ENCODE measurements at places on chromosomes 1 and 21.

GRCh38 chr1:17603091-17603841, 63.8 kb downstream of the ARHGEF10L start:
- no peak for DNase-seq

DNA sequence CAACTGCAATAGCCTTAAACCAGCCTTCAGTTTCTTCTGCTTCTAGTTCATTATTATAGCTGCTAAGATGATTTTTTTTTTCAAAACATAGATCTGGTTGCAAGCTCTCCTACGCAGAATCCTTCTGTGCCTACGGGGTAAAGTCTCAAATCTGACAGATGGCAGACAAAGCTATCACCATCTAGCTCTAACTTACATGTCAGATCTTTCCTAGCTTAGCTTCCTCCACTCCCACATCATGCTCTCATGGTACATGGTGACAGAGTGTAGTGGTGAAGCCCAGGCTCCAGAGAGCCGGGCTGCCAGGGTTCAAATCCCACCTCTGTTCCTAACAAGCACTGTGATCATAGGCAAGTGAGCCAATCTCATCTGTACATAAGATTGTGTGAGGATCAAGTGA, 24.2 kb upstream of the GUCA2B start:
- DNase-seq, result no peak

DNA sequence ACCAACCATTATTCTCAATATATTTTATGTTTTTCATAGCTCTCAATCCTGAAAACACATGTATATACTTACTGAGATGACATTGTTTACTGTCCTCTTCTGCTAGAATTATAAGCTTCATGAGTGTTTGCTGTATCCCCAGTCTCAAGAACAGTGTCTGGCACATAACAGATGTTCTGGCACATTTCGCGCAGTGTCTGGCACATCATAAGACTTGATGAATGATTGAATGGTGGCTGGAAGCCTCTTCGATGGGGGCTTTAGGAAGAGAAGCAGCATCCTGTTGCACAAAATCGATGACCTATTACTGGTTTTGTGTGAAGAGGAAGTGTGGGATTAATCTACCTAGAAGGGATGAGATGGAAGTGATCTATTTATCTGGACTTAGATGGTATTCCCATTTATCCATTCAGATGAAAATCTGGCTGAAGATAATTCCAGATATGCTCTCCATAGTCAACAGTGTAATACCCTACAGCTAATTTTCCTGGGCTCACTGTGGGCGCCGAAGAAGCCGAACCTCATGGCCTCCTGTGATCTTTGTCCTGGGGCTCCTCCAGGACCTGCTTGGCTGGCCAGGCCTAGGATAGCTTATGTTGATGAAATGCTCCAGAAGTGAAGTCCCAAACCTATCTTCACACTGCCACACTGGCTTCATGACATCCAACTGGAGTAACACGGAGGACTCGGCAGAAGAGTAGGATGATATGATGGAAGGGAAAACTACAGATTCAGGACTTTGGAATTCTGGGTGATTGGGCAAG, 26.5 kb downstream of the CD34 start:
- DNase-seq, result no peak

DNA sequence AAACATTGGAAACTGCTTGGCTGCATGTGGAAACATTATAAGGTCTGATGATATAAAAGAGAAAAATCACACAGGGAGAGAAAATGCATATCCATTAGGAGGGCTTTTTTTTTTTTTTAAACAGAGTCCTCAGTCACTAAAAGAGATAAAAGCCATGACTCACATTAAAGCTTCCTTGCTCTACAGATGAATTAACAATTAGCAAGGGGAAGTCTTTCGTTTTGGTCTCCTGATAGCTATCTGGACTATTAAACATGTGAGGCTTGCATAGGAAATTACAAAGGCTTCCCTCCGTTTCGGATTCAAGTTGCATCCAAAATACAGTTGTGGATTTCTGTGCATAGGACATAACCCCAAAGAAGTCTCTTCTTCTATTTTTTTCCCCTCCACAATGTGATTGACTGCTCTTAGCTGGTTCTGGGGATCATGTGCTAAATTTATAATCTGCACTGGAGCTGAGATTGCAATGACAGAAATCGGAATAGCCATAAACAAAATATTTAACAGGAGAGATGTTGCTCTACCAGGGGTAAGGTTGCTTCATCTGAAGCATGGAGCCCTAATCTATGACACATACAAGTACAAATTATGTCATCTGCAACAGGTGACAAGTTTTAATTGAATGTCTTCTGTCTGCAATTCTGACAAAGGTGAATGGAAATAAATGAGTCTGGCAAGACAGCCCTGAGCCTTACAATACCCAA, 146.8 kb downstream of the ESRRG start:
- no peak for DNase-seq

DNA sequence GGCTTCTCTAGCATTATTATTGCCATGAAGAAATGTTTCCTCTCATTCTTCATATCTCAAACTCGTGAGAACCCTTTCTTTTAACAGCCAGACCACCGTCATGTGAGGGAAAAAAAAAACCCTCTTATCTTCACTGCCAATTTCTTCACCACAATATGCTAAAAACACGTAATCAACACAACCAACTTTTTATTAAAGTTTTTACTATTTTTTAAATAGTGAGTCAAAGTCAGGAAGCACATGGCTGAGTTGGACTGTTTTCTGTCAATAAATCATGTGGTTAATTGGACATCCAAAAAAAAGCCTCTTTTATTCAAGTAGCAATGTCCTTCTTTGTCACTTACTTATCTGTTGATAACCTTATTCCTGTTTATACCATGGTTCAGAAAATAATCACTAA, 55.9 kb upstream of the SAMD13 start:
- DNase-seq, result no peak

- DNase-seq, result no peak
Observed at GRCh38 chr1:111471012-111471411, 2.8 kb upstream of the C1orf162 start.

DNA sequence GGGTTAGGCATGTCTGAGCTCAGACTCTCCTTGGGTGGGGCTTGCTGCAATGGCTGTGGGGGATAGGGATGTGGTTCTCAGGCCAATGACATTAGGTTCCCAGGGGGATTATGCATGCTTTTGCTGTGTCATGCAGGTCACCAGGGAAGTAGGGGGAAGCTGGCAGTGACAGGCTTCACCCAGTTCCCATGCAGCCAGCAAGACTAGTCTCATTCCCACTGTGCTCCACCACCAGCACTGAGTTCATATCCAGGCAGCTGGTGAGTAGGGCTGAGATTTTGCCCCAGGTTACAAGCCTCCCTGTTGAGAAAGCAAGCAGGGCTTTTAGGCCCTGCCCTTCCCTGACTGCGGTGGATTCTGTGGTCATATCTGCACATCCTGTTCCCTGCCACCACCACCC, 32.1 kb upstream of the PLA2G5 start:
- no peak for DNase-seq

- no peak for DNase-seq
Observed at GRCh38 chr1:3999941-4000735, 100.1 kb upstream of the C1orf174 start.

DNA sequence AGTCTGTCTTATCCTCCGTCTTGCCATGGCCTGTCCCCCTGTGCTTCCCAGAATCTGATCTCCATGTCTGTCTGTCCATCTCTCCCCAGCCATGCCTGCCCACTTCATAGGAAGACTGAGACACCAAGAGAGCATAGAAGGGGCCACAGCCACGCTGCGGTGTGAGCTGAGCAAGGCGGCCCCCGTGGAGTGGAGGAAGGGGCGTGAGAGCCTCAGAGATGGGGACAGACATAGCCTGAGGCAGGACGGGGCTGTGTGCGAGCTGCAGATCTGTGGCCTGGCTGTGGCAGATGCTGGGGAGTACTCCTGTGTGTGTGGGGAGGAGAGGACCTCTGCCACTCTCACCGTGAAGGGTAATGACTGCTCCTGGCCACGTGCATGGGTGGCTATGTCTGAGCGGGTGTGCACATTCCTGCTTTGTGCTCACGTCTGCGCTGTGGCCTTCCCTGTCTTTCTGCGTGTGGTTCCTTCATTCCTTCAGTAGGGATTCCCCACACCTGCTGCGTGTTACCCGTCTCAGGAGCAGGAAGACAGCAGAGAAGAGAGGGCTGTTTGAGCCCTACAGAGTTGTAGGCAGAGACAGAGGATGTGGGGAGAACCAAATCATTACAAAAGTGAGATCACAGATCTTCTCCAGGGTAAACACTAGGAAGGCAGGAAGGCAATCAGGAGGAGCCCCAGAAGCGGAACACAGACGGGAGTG, 80.8 kb downstream of the OBSCN start:
- DNase-seq, result no peak

DNA sequence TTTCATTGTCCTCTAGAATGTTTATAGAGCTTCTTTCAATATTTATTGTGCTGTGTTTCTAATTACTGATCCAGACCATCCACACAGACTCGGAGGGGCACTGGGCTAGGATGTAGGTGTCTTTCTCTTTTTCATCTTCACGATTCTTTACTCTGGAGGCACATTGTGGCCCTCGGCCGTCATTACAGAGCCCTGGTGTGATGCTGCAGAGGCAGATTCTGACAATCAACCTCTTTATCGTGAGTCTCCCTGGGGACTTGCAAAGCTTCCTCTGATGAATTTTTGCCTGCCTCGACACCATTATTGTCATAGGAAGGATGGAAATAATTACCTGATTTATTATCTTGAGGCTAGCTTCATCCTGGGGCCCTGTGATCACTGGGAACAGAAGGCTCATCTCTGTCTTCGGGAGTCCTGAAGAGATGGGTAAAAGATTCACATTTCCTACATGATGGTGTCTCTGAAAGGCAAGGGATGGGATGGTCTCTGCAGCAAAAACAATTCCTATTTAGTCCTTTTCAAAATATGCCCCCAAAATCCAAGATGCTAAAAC, 89.4 kb downstream of the SEC16B start:
- DNase-seq, result no peak

Measured in urothelium cell line (cell line).